ENCODE measurements at places on chromosomes 4 and X.

- DNase-seq = no peak
Observed at GRCh38 chr4:181701894-181702293, 541.3 kb upstream of the TENM3 start.

- DNase-seq = no peak
Observed at GRCh38 chrX:2226906-2227656, 273.7 kb downstream of the DHRSX start.

- no peak for DNase-seq
Observed at GRCh38 chr4:155543126-155543765, 123.4 kb upstream of the GUCY1A1 start.

DNA sequence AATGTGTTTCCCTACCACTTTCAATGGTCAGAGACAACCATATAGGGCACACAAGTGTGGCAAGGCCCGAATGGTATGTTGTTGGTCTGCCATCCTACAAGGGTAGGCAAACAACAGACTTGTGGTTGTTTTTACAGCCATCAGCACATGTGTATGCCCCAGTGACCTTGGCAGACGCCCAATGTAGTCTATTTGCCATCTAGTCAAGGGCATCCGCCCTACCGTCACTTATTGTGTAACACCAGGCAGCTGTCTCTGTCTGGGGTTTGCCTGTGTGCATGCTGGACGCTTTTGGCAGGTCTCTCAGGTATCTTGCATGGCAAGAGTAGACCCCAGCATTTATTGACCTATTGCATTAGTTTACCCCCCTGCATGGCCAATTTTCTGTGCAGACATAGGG is 1145.5 kb upstream of the POU3F4 start:
- no peak for DNase-seq

DNA sequence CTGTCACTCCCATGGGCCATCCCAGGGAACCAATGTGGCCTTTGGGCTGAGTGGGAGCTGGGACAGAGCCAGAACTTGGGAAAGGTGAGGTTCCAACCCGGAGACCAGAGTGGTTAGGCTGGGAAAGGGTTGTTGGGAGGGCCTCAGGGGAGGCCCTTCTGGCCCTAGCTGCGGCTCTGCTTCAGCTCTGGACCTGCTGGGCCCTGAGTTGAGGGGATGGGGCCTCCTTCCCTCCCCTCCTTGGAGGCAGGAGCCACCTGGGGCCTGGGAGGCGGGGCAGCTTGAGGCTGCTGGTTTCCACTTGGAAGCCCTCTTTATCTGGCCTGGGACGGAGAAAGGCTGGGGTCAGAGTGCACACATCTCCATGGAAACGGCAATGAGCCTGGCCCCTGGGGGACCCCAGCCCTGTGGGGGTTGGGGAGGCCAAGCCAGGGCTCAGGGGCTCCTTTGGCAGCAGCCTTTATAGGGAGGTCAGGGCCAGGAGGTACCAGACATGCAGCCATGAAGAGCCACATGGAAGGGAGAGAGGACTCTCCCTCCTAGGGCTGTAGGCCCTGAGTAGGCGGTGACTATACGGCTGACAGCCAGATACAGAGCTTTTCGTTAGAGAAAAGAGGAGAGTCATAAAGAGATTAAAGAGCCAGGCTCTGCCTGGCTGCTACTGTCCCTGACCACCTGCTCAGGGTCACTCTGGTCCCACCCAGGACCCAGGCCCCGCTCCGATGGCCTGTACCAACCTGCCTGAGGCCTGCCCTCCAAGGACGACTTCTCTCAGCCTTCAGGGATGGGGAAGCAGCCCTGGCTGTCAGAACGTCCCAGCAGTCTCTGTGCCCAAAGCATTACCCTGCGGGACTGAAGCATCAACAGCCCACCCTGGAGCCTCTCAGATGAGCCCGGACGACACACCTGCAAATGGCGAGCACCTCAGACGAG is 6.9 kb upstream of the NSD2 start:
- DNase-seq = no peak

DNA sequence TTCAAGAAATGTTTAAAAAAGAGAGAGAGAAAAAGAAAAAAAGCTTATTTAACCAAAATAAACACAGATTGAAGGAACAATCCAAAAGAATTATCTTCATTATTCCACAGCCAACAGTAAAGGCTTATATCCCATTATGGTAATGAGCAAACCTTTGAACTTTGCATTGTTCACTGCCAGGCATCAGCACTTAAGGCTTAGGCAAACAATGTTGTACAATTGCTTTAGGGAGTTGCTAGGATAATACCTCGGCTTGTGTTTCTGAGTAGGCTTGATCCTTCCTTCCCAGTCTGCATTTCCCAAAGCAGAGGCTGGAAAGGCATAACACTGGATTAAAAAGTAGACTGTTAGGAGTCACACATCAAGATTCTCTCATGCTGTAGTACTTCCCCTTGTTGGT is 352.7 kb upstream of the IGFBP7 start:
- no peak for DNase-seq

DNA sequence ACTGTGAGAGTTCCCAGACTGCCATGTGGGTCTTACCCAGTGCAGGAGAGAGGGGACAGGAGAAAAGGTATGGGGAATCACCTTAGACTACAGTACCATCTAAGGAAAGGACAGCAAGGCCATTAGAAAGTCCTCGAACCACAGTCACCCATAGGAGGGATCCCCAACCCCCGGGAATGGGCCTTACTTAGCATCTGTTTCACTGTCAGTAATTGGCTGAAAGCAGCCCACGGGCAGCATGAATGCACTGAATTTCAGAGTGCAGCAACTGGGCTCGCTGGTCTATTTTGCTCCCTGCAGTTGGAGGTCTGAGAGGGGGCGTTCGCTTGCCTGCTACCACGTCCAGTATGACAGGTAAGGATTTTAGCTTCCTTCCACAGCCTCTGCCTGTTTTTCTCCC is 50.4 kb upstream of the KLHL8 start:
- DNase-seq = no peak
